Testis (tissue), 5 donors: ENCODE measurements at places on chromosomes 3 and 15.

- DNase-seq, result no peak
Measured at GRCh38 chr15:33808720-33809457, 159.4 kb upstream of the CHRM5 start.

DNA sequence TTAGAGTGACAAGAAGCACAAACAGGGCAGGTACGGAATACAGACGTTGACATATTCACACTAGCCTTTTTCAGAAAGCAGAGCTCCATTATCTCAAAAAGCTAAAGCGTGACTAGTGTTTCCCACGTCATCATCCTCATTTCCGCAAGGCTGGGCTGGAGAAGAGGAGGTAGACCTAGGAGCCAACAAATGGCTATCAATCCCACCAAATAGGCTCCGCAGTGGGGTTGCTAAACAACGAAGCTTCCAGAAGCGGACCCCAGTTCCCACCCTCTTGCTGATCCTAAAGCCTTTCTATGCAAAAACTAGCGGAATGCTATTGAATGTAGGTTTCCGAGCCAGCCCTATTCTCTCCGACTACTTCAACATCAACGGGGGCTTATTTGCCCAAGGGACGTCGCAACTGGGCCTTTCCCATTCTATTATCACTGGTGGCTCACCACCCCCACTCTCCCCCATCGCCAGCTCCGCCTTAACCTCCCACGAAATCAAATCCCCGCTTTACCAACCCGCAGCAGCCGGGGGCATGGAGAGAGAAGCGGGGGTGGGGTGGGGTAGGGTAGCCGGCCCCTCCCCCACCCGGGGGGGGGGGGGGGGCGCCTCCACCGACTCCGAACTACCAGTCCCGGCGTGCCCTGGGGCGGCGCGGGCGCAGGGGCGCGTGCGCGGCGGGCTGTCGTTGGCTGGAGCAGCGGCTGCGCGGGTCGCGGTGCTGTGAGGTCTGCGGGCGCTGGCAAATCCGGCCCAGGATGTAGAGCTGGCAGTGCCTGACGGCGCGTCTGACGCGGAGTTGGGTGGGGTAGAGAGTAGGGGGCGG, at the start of gene MORF4L1:
Gene MORF4L1, plus strand, starts transcription at position 736 of the 817 bp plus-strand sequence. CDS start 128 bp downstream, outside the sequence.
- peak; percentile 98 for DNase-seq

GRCh38 chr3:98972155-98972554, 70.7 kb upstream of the DCBLD2 start:
- no peak for DNase-seq

DNA sequence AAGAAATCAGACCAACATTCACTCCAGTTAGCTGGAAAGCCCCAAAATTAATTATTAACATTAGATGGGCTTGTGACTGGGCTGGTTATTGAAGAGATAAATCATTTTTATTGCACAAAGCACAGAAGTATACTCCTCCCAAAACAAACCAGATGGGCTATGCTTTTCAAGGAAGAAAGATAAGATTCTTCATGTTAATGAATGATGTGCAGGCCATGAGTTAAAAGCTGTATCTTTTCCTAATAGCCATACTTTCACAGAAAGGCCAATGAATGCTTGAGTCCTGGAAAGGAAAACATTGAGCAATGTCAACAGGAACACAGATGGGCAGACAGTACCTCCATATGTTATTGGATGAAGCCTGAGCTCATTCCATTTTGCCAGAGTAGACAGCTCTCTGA, 55.4 kb downstream of the OCA2 start:
- no peak for DNase-seq

DNA sequence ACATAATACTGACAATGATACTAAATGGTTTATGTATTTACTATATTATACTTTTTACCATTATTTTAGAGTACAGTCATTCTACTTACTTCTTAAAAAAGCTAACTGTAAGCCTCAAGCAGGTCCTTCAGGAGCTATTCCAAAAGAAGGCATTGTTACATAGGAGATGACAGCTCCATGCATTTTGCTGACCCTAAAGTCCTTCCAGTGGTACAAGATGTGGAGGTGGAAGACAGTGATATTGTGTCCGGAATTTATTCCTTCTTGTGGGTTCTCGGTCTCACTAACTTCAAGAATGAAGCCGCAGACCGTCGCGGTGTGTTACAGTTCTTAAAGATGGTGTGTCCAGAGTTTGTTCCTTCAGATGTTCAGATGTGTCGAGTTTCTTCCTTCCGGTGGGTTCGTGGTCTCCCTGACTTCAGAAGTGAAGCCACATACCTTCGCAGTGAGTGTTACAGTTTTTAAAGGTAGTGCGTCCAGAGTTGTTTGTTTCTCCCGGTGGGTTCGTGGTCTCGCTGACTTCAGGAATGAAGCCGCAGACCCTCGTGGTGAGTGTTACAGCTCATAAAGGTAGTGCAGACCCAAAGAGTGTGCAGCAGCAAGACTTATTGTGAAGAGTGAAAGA, 20.9 kb downstream of the AVEN start:
- no peak for DNase-seq

GRCh38 chr3:44111482-44111881, 130.2 kb upstream of the TOPAZ1 start:
- no peak for DNase-seq

DNA sequence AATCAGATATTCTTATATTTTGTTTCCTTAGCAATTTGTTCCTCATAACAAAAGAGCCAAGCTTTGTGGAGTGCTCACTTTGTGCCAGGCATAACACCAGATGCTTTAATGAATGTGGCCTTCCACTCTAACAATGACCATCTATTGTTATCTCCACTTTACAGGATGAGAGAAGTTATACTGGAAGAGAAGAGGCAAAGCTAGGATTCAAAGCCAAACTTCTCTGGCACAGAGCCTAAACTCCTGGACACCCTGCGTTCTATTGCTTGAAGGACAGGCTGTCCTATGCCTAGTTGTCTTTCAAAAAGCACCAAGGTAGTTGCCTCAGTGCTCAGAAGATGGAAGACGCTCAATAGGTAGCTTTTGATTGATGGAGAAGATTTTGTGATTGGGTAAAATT, 123.2 kb upstream of the FEZF2 start:
- no peak for DNase-seq

- DNase-seq, result no peak
Measured at GRCh38 chr15:100373942-100374341, 32.2 kb upstream of the ADAMTS17 start.

GRCh38 chr3:86563400-86563970, 427.5 kb downstream of the VGLL3 start:
- DNase-seq, result no peak

DNA sequence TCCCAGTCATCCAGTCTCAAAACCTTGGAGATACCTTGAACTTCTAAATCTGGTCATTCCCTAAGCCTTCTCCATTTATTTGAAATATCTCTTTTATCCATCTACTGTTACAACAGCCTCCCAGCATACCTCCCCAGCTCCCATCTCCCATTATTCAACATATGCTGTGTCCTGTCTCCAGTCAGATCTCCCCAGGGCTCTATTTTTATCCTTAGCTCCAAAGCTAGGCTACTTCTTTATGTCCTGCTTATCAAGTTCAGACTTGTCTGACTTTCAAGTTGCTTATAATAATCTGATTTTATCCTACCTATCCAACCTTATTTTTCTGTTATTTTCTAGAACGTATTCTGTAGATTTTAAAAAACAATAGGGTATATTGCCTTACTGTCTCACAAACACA, 44.2 kb downstream of the IQGAP1 start:
- DNase-seq, result no peak

DNA sequence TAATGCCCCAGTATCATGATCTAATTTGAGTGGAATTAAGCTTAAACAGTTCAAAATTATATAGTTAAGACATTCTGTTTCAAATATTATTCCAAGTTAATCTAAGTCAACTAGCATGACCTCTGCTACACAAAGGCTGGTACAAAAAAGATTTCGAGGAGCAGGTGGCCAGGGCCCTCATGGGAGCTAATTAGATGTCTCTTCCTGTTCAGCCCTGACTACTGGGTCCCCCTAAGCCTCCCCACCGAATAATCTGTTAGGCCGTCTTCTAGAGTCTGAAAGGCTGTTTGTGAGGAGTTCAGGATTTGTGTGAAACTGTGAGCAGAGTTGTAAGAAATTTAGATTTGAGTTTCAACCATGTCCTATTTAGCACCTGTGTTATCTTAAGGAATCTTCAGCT, 75.4 kb downstream of the PPM1L start:
- no peak for DNase-seq

DNA sequence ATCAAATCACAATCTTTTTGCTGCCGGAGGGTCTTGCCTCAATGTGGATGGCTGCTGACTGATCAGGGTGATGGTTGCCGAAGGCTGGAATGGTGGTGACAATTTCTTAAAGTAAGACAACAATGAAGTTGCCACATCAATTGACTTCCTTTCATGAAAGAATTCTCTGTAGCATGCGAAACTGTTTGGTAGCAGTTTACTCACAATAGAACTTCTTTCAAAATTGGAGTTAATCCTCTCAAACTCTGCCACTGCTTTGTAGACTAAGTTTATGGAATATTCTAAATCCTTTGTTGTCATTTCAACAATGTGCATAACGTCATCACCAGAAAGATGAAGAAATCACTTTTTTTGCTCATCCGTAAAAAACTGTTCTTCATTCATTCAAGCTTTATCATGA, 65.8 kb downstream of the B3GNT5 start:
- no peak for DNase-seq

- DNase-seq, result no peak
Measured at GRCh38 chr3:23994244-23994569, 49.1 kb downstream of the NR1D2 start.

DNA sequence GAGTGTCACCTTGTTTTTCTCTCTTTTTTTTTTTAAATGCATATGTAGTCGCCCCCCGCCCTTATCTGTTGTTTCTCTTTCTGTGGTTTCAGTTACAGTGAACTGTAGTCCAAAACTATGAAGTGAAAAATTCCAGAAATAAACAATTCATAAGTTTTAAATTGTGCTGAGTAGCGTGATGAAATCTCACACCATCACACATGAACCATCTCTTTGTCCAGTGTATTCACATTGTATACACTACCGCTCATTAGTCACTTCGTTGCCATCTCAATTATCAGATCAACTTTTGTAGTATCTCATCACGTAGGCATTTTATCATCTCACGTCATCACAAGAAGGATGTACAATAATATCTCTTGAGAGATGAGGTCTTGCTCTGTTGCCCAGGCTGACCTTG, 62.5 kb upstream of the MLF1 start:
- DNase-seq, result no peak

DNA sequence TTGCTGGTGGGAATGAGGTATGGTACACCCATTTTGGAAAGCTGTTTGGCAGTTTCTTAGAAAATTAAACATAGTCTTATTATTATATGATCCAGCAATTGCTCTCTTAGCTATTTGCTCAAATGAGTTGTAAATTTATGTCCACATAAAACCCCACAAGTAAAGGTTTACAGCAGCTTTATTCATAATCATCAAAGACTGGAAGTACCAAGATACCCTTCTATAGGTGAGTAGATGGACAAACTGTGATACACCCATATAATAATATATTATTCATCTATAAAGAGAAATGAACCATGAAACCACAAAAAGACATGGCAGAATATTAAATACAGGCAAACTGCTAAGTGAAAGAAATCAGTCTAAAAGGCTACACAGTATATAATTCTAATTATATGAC, 344.7 kb upstream of the CDIN1 start:
- no peak for DNase-seq

DNA sequence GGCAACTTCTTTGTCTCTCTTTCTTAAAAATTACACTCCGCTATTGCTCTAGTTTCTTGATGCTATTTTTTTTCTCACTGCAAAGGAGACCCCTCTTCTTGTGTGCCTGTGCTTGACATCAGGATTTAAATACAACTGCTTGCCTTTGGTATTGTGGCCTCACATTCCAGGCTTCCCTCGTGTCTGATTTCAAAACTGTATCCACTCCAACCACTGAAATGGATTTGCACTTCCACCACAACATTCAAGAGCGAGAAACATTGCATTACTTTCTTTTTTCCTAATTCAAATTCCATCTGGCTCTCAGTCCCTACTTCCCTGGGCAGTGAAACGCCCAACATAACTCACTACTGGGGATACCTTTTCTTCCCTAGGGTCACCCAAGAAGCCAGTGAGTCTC, 50.4 kb upstream of the PXYLP1 start:
- no peak for DNase-seq

DNA sequence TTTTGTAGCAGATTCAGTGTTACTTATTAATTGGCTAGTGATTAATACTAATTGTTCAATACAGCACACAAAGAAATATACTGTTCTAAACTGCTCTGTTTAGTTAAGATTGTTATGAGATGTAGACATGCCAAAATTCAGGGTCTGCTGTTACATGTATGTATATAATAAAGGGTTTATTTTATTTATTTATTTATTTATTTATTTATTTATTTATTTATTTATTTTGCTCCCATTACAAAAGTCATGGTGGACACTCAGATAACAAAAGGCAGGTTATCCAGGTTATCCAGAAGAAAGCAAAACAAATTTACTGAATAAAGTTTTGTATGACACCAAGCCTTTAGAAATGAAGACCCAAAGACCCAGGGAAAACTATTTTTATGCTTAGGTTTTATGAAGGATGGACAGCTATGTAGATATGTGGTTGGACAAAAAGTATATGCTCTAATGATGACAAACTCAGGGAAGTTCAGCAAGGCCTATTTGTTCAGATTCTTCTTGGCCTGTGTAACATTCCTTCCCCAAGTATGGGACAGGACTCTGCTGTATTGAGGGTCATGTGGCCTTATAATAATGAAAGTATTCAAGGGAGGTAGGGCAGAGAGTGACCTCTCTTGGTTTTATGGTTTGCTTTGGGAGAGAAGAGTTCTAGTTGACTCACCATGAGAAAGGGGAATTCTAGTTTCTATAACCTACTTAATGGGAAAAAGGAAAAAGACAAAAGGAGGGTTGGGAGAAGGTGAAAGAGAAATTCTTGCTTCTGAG, 1056.8 kb downstream of the ROBO2 start:
- no peak for DNase-seq

DNA sequence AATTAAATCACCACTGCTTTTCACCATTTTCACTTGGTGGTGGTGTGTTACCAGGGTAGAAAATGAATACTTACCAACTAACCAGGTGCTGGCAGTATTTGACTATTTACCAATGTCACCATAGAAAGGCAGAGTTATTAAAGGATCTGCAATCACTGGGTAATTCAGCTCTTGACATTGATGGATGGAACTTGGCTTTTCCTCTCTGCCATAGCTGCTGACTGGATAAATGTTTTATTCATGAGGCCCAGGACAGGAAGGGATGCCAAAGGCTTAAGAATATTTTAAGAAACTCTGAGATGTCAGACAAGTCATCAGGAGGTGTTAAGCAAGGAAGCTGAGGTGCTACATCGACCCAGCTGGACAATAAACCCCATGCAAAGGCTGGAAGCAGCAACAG, 495.5 kb upstream of the CFAP20DC start:
- DNase-seq, result no peak

- no peak for DNase-seq
Measured at GRCh38 chr3:113485161-113485609, 29.8 kb downstream of the SPICE1 start.

DNA sequence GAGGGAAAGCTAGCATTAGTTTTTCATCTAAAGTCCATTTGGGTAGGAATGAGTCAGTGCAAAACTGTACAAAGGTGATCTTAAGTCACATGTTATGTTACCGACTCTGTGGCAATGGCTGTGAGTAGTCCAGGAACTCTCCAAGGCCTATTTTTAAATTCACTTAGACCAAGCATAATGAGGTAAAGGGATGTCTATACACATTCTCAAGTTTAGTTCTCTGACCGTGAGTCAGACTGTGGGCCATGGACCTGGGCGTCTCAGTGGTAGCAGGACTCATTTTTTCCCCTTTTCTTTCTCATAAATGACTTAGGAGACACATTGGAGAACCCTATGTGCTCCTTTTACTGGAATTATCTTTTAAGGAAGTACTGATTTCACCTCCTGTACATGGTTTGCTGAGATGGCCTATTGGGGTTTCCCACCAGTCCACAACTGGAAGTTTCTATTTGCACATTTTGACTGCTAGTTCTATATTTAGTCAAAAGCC, 488.7 kb upstream of the TPRG1 start:
- DNase-seq, result no peak

- DNase-seq, result no peak
Measured at GRCh38 chr3:51353691-51354090, 31.4 kb upstream of the MANF start.
